ENCODE measurements at places on chromosomes 2 and 18. TPM values are rescaled to one million over a fixed set of nuclear protein-coding genes. Genes with fewer than 3 reads are reported as not detected.

GRCh38 chr2:163852616-163853015, 116.8 kb upstream of the FIGN start:
- no peak for DNase-seq

GRCh38 chr2:36988008-36988407, 21.7 kb upstream of the STRN start:
- no peak for DNase-seq

GRCh38 chr2:101540518-101540917, 65.6 kb upstream of the RFX8 start:
- no peak for DNase-seq

The AKAIN1 gene
- total RNA-seq, result not detected

- no peak for DNase-seq
Observed at GRCh38 chr2:241999184-241999583, 129.7 kb downstream of the RTP5 start.

The ZNF396 gene
- total RNA-seq, result 0.77 TPM

All from activated naive CD4-positive, alpha-beta T cell treated with anti-CD3 and anti-CD28 coated beads for 36 hours (primary cell).